ENCODE measurements at places on chromosomes 12 and 14. TPM values are rescaled to one million over a fixed set of nuclear protein-coding genes. Genes with fewer than 3 reads are reported as not detected.
A peak's percentile ranks its signal among the peaks of the same experiment; 100 is the strongest.

CLEC4C gene
- not detected for total RNA-seq

BMAL2 gene
- total RNA-seq: 31.8 TPM

- DNase-seq: peak; percentile 60
Measured at GRCh38 chr12:122499991-122500684, 594 bp downstream of the ZCCHC8 start.

IL23A gene
- total RNA-seq: not detected

DNA sequence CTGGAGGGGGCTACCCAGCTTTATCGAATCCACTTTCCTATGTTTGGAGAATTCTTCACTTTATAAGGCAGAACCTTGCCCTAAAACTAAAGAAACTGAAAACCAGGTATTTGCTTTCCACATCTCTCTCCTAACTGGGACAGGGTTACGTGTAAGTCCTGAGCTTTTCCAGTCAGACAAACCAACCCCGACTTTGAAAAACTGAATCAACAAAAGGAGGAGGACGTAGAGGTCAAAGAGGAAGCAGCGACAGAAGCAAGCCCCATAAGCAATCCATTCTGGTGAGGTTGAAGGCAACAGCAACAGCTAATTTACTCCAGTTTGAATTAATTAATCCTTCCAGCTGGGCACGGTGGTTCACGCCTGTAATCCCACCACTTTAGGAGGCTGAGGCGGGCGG, 47.2 kb downstream of the LRP6 start:
- no peak for DNase-seq

DNA sequence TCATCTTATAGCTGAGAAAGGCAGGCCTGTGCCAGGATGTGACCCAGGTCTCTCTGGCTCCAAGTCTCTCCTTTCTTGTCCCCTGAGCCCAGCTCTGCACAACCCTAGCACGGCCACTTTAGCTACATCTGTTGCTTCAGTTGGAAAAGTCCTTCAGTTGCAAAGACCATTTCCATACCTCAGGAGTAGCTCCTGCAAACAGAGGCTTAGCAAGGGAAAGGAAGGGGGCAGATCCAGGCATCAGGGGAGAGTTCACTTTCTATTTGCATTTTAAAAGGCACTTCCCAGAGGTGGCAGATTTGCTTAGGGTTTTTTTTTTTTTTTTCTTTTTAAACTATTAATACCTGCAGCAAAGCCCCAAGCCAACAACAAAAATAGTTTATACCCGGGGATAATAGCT, 3.0 kb upstream of the PITPNM2 start:
- no peak for DNase-seq

GRCh38 chr14:74506411-74506851, 12.9 kb downstream of the ISCA2 start:
- DNase-seq: no peak

DNA sequence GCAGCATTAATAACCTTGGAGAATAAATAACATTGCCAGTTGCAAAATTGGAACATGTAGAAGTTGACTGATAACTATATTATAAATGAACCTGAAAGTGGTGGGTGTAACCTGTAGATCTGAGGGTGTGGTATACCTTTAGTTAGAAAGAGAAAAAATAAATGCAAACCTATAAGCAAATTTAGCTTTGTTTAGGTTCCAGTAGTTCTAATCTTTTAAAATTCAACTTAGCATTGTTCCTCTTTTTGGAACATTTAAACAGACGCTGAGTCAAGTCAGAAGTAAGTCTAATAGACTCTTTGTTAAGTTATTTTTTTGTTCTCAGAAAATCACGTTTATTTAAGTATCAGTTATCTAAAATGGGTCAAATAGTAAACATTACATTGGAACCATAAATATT, 120.0 kb downstream of the DNAI7 start:
- DNase-seq: no peak

DNA sequence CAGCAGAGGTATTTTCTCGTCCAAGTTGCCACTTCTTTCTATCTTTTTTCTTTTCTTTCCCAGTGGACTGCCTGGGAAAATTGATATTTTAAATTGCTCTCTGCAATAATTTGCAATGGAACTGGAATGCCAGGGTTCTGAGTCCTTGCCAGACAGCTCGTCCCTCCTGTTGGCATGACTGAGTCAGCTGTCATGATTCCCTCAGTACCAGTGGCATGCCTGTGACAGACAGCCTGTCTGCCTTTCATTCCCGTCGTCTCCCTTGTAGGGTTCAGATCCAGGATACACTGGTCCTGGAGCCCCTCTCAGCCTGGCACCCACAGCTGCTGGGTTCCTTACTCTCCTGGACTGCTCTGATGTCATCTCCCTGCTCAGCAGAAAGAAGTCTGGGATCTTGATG, 84.8 kb downstream of the PTPN11 start:
- DNase-seq: no peak

DNA sequence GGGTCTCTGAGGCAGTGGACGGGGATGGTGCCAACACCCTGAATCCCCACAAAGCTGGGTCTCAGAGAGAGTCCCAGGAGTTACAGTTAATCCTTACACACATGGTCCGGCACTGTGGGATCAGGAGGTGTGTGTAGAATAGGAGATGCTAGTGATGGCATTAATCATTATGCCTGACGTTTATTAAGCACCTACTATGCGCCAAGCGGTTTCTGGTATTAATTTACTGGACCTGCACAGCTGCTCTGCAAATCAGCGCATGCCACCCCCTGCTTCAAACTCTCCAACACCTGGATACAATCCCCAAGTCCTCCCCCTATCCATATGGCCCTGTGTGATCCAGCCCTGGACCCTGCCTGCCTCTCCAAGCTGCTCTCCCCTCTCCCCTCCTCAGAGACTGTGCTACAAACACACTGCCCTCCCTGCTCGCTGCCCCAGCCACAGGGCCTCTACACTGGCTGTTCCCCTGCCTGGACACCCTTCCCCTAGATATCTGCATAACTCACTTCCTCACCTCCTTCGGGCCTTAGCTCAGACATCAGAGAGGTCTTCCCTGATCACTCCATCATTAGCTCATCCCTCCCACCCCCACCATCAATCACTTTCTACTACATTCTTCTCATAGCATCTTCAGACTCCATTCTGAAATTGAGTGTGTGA, 86.0 kb downstream of the RFLNA start:
- no peak for DNase-seq

DNA sequence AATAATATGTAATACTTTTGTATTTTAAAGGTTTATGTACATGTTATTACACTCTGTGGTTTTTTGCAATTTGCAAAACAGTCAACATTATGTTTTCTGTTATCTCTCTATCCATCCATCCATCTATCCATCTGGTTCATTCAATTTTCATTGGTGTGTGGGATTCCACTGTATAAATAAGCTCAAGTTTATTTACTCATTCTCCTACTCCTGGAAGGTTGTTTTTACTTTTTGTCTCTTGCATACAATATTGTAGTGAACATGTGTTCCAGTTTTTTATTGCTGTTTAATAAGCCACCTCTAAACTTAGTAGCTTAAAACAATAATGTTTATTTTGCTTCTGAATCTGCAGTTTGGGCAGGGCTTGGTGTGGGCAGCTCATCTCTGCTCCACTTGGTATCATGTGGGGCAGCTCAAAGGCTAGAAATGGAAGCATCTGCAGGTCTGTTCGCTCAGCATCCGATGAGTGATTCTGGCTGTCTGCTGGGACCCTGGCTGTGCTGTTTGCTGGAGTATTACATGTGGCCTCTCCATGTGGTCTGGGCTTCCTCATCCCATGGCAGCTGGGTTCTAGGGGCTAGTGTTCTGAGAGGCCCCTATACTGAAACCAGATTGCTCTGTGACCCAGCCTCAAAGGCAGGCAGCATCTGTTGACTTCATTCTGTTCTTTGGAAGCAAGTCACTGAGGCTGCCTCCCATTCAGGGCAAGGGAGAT, 98.8 kb downstream of the SLC25A47 start:
- DNase-seq: no peak

GRCh38 chr12:113638460-113638775, 166.7 kb upstream of the LHX5 start:
- no peak for DNase-seq

GRCh38 chr14:92955381-92955780, 32.4 kb downstream of the CHGA start:
- DNase-seq: no peak

- DNase-seq: no peak
Measured at GRCh38 chr12:130441771-130442760, 104.4 kb downstream of the PIWIL1 start.

DNA sequence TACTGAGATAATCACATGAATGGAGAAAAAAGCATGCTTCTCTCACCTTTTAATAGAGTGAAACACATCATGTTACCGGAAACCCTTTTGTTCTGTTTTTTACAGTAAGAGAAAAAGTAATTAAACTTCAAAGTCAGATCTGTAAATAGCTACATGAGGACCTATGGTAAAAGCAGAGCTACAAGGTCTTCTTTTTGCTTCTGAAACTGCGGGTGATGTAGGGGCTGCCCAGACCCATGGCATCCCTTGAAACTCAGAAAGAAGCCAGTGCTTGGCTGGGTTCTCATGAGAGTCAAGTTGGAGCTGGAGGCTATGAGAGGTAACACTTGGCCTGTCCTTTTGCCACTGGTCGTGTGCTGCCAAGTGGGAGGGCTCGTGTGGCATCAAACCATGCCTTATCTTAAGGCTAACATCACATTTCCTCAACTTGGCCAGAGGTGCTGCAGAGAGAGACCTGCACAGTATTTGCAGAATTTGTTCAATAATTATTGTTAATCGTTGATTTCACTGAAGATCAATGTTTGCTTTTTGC, 47.6 kb downstream of the EML1 start:
- no peak for DNase-seq

DNA sequence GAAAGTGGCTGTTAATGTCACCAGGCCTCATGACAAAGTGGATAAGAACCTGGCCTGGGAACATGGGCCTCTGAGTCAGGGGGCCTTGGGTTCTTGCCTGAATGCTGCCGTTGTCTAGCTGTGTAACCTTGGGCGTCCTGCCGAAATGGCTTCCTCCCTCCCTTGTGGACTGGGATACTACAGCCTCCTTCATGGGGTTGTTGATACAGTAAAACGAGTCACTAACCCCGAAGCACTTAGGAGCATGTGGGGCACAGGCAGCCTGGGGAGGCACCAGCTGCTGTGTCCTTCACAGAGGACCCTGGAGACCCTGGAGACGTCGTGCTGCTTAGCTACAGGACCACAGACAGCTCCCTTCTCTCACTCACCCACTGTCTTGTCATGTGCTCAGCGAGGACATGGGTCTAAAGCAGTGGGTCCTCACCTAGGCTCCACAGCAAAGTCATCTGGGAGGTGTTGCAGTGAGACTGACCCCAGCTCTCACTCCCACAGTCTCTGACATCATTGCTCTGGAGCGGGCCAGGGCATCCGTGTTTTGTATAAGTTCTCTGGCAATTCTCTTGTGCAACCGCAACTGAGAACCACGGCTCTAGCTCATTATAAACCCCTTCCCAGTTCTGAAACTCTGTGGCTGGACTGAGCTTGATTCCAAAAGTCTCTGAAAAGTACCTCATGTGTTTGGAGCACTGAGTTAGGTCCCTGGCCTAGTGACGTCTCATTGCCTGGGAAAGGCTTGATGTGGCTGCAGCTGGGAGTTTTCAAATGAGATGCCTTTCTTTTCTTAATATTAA, 42.1 kb downstream of the SERPINA3 start:
- DNase-seq: no peak

WSCD2 gene
- total RNA-seq: not detected

GRCh38 chr12:62291864-62292760, 31.9 kb downstream of the USP15 start:
- DNase-seq: peak; percentile 7

GRCh38 chr12:51265024-51265423, 5.2 kb downstream of the SMAGP start:
- DNase-seq: no peak

DNA sequence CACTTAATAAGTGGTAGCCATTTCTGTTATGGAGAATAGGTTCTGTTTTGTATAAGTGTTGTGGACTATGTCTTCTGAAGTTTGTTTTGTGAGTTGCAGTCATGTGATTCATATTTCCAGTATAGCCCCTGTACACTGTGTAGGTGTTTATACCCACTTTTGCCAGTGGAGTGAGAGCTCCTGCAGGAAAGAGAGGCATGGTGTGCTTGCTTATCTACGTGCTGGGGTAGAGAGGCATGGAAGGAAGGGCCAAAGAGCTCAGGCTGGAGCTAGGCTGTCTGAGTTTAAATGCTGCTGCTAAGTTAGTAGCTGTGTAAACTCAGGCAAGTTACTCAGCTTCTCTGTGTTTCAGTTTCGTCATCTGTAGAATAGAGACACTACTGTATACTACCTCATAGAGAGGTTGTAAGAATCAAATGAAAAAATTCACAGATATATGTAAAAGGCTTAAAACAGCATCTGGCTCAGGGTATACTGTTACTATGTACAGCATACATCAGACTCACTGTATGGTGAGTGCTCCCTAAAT, 88.2 kb upstream of the SLC38A2 start:
- DNase-seq: no peak

DNA sequence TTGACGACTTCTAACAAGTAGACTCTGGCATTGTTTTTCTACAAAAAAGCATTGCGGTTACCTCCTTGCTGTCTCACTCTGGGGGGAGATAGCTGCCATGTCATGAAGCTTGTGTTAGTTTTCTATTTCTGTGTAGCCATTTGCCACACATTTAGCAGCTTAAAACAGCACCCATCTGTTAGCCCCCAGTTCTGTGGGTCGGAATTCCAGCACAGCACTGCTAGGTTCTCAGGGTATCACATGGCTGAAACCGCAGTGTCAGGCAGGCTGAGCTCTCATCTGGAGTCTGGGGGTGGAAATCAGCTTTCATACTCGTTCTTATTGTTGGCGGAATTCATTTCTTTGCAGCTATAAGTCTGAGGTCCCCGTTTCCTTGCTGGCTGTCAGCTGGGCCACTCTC, 19.9 kb upstream of the STXBP6 start:
- no peak for DNase-seq

GRCh38 chr14:70536830-70537229, 2.0 kb upstream of the ADAM20 start:
- no peak for DNase-seq

SMOC1 gene
- 0.90 TPM for total RNA-seq

NFATC4 gene
- 1.0 TPM for total RNA-seq

- no peak for DNase-seq
Measured at GRCh38 chr12:72053604-72054003, 115.0 kb downstream of the TPH2 start.

- peak; percentile 89 for DNase-seq
Measured at GRCh38 chr14:67413806-67414769, 2.1 kb upstream of the PLEK2 start.

All from dermis microvascular lymphatic vessel endothelial cell (primary cell).